ENCODE measurements at places on chromosomes 11 and 22.

DNA sequence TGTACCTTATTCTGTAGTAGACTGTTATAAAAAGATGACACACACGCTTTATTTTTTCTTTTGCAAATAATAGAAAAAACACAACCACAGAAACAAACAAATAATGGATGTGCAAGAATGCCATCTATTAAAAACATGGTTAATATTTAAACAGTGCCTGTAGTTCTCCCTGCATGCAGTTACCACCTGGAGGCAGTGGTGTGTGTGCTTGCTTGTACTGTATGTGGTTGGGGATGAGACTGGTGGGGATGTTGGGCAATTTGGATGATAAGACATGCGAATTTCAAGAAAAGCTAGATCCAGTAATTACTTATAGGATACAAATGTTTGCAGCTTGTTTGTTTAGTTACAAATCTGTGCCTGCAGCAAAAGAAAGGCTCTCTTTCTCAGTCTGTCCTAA is 3.6 kb downstream of the C11orf87 start:
- no peak for DNase-seq

- no peak for DNase-seq
Measured at GRCh38 chr22:36368359-36368983, 19.3 kb downstream of the MYH9 start.

DNA sequence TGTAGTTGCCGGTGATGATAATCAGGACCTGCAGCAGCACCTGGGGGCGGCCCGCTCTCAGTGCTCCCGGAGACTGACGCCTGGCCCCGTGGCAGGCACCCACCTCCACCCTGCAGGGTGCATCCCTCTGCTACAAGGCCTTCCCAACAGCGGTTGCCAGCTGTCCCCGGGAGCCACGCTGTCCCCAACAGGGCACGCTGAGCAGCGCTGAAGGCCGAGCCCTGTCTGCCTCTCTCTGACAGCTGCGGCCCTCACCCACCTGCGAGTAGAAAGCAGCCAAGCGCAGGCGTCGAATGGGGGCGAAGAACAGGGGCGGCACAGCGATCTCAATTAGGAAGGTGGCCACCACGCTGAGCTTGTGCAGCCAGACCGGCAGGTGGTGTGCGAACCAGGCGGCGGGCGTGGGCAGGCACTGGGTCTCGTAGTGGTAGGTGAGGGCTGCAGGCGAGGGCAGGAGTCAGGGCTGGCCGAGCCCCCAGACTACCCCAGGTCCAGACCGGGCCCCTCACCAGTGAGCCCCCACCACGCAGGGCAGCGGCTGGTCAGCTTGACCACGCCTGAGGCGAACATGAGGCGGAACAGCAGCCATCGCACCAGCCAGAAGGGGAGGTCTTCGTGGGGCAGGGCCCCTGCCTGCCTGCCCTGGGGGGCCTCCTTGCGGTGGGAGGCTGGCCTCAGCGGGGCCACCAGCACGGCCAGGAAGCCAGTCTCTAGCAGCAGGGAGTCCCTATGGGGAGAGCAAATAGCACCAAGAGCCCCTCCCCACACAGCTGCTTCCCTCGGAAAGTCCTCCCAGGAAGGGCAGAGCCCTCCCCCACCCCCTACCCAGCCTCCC is 1.5 kb downstream of the LMF2 start:
- DNase-seq, result no peak

- no peak for DNase-seq
Measured at GRCh38 chr11:12188548-12189317, 78.3 kb downstream of the MICAL2 start.

DNA sequence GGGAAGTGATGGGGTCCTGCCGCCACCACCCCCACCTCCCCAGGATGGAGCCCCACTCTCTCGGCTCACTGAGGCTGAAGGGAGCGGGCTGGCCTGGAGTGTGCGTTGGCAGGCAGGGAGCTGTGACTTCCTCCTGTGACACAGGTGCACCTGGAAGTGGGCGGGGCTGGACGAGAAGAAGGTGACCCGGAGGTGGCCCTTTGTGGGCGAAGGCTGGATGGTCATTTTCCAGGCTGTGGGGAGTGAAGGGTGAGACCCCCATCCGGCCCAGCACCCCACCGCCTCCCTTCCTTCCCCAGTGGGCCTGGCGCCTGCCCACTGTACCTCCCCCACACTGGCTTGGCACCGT is 15.3 kb downstream of the IL17REL start:
- DNase-seq, result no peak

DNA sequence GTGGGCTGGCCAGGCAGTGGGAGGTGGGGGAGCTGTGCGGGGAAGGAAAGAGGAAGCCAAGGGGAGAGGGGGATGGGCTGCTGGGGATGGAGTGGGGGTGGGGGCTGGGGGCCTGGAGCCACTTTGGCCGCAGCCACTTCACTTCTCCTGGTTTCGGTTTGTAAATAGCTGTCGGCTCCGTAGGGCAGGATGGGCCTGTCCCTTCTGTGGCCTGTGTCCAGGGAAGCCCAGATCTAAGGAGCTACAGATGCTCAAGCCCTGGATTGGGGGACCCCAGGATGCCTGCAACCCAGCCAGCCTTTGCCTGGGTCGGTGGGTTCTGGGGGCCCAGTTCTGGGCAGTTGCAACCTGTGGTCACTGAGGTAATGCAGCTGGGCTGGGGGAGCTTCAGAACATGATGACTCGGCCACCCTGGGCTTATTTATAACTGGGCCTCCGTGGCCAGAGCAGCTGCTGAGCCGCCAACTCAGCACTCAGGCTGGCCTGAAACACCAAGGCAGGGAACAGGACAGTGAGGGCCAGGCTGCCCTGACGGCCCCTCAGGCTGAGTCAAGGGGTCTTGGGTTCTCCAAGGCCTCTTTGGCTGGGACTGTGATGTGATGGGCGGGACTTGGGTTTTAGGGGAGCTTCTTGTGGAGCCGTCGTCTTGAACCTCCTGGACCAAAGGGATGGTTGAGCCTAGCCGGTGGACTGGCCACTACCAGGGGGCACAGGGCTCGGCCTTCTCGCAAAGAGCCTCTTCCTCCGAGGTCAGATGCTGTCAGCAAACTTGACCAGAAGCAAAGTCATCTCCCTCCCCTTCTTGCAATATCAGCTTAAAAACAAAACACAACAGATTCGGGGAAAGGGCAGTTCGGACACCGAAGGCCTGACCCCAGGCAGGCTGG is 15.0 kb upstream of the SLC39A13 start:
- DNase-seq, result no peak

DNA sequence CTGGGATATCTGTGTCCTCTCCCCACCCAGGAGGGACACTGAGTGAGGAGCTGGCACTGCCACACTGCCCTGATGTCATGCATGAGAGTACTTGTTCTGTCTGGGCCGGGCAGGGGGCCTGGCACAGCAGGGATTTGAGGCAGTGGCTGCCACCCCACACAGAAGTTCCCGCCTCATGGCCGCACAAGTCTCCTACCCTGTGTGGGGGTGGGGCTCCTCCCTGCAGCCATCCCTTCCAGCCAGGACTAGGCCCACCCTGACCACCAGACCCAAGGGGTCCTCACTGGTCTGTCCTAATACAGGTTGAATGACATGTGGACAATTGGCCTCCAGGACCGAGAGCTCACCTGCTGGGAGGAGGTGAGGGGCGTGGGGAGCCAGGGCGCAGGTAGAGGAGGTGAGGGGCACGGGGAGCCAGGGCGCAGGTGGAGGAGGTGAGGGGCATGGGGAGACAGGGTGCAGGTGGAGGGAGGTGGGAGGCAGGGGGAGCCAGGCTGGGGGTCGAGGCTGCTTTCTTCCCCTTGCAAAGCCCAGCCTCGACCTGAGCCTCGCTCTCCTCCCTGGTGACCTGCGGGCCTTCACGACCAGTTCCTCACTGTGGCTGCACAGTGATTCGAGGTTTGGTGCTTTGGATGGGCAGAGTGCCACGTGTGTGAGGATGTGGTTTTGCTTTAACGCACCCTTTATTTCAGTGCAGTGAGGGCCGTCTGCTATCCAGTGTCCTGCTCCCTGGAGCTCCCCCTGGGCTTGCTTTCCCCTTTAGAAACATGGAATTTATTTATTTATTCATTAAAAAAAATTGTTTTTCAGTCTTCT is 7.4 kb downstream of the LZTR1 start:
- no peak for DNase-seq

DNA sequence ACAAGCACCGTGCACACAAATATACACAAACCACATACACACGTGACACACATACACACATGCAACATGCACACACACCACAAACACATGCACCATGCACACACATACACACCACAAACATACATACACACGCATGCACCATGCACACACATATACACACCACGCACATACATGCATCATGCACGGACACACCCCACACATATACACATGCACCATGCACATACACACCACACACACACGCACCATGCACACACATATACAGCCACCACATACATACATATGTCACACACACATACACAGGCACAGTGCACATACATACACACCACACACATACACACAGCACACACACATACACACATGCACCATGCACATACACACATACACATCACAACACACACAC is 12.7 kb upstream of the B4GALNT4 start:
- no peak for DNase-seq

DNA sequence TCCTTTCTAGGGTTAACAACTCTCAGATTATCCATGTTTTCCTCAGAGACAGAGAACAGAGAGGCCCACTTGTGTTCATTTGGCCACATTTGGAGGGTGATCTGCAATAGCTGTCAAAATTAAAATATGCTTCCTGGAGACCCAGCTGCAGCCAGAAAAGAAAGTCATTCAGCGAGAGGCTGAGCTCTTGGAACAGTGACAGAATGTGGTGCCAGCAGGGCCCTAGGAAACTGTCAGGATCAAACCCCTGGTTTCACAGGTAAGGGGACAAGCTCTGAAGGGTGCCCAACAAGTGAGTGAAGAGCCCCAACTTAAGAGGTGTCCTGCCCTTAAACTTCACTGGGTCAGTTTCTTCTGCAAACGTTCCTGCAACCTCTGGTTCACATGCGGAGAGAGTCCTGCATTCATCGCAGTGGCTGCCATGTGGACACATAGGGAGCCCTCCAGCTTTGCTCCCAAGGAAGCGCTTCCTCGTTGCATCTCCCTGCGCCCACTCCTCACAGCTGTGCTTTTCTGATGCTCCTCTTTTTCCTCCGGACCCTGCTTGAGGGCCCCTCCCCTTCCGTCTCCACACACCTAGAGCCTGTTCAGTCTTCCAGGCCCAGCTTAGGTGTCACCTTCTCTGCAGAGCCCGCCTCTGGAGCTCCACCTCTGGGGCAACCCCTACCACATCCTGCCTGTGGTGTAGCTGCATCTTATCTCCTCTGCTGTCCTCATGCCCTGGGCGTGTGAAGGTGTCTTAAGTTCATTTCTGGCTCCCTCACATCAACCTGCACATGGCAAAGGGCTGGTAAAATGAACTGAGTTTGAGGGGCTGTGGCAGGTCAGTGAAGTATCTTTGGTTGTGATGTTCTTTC is 3.9 kb downstream of the UCP3 start:
- peak; percentile 75 for DNase-seq
